ENCODE measurements at places on chromosomes 1 and 21.

DNA sequence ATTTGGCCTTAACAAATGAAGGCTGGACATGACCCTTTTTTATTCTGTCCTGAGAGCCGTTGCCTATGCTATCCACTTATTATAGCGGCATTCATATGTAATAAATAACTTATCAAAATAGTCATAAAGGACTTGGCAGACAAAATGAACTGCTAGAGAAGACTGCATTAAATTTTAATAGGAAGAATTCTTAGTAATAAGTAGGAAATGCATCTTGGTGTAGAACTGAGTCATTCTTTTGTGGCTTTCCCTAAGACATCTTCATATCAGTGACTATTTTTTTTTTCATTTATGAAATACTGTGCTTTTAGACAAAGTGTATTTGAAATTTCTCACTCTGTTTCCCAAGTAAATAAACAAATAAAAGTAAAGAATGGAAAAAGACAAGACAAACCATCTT, 45.6 kb downstream of the PBX1 start:
- H3K27ac ChIP-seq: no peak overlapping the region
- H3K27me3 ChIP-seq: no peaks in the 10 kb centered on the region
- no peaks in the 10 kb centered on the region for H3K36me3 ChIP-seq

- H3K4me3 ChIP-seq: no peak overlapping the region
- H3K27me3 ChIP-seq: no peaks in the 10 kb centered on the region
- DNase-seq: no peak
- H3K27ac ChIP-seq: no peak overlapping the region
- no peaks in the 10 kb centered on the region for H3K36me3 ChIP-seq
- no peaks in the 10 kb centered on the region for H3K4me1 ChIP-seq
Observed at GRCh38 chr1:56591909-56592308, 12.5 kb upstream of the PLPP3 start.

- no peaks in the 10 kb centered on the region for H3K4me1 ChIP-seq
- no peaks in the 10 kb centered on the region for H3K27me3 ChIP-seq
Observed at GRCh38 chr1:118136187-118136941, 48.7 kb downstream of the SPAG17 start.

DNA sequence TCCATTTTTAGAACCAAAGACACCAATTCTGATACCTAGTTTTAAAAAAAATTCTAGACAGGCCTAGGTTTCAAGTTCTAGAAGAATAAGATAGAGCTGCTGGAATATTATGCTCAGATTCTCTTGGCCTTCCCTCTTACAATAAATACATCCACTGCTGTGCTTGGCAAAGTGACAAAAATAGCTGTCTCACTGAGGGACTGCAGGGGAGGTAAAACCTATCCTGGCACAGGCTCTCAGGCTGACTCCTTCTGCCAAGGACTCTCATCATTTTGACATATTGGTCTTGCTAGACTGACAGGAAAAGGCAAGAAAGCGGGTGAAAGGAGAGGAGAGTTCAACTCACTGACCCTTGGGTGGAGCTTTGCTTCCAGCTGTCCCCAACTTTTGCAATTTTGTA, 197.0 kb upstream of the LHX8 start:
- H3K4me3 ChIP-seq: no peak overlapping the region
- no peaks in the 10 kb centered on the region for H3K36me3 ChIP-seq
- DNase-seq: peak; percentile 28
- no peaks in the 10 kb centered on the region for H3K4me1 ChIP-seq
- H3K27ac ChIP-seq: no peak overlapping the region

DNA sequence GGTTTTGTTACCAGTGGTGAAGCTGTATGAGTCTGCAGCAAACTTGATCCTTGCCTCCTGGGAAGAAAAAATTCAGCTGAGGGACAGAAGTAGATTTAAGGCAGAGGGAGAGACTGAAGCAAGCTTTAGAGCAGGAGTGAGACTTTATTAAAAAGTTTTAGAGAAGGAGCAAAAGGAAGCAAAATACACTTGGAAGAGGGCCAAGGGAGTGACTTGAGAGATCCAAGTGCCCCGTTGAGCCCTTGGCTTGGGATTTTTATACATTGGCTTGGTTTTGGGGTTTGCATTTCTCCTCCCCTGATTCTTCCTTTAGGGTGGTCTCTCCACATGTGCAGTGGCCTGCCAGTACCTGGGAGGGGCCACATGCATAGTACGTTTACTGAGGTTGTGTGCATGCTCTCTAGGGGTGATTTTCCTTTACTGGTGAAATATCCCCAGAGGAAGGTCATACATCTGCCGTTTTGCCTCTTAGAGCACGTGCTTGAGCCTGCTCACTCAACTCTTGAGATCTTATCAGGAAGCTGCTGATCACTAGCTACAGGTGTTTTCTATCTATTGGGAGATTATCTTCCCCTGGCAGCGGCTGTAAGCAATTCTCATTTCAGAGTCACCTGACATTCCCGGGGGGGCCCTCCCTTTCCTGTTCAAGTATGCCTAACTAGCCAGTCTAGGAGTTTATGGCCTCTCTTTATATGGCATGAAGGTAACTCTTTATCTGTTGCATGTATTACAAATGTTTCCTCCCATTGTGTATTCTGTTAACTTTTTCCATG, 20.3 kb downstream of the FASLG start:
- no peaks in the 10 kb centered on the region for H3K27me3 ChIP-seq
- no peaks in the 10 kb centered on the region for H3K4me1 ChIP-seq
- H3K36me3 ChIP-seq: no peaks in the 10 kb centered on the region
- H3K4me3 ChIP-seq: no peak overlapping the region
- H3K27ac ChIP-seq: no peak overlapping the region

DNA sequence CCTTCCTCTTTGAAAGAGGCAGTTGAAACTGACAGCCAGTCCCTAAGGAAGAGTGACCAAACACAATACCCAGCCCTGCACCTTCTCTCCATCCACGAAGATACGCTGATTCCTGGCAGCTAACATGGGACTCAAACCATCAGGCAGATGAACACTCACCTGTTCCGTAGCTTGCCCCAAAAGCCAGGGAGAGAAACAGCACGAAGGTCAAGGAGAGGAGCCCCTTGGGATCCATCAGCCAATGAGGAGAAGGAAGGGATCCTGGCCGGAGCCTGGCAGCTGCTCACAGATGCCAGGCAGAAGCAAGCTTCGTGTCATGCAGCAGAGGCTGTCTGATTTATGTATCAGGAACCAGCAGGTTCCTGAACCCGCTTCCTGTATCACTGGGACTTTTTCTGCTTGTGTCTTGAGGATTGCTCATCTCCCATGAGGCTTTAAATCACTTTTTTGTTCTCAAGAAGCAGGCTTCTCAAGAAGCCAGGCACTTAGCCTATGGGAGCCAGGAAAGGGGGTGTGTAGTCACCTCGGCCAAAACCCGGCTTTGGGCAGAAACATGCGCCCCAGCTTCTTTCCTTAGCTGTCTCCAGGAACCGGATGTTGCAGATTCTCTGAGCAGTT, at the start of gene SLAMF1:
Gene SLAMF1 (minus strand): TSS at position 334 of the 618 bp plus-strand sequence. CDS start 99 bp downstream, at position 235.
- H3K27me3 ChIP-seq: no peaks in the 10 kb centered on the region
- no peaks in the 10 kb centered on the region for H3K4me1 ChIP-seq
- no peak for DNase-seq
- H3K4me3 ChIP-seq: no peak within 1 kb of the TSS
- no peaks in the 10 kb centered on the region for H3K36me3 ChIP-seq
- no peak within 1 kb of the TSS for H3K27ac ChIP-seq

DNA sequence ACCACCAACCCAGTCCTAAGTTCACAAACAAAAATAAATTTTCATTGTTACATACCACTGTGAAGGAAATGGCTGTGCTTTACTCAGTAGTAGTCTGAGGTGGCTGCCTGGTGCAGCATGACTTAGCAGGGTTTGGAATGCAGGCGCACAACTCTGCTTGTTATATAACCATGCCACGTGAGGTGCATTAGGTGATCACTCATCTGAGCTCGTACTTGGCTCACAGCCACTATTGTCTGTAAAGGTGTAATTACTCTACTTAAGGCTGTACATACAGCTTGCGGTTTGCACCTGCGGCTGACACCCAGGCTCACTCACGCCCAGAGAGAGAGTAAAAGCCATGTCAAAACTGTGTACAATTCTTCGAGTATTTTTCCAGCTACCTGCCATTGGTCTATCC, 599.4 kb downstream of the LTN1 start:
- no peaks in the 10 kb centered on the region for H3K36me3 ChIP-seq
- no peak for DNase-seq
- H3K4me3 ChIP-seq: no peak overlapping the region
- no peaks in the 10 kb centered on the region for H3K27me3 ChIP-seq
- H3K27ac ChIP-seq: no peak overlapping the region

DNA sequence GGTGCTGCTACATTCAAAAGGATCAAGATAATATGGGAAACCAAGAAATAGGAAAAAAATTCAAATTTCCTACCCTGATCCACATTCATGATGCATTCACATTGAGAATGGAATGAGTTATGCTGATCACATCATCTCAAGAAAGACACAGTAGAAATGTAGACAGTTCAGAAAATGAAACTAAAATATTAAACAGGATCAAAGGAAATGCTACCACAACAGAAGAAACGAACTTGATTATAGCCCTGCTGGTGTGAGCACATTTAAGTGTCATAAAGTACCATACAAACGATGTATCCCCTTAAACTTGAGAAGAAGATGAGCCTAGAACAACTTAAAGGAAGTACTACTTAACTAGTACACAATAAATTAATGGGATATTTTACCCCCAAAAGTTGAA, 21.3 kb downstream of the SYDE2 start:
- H3K27ac ChIP-seq: no peak overlapping the region
- no peaks in the 10 kb centered on the region for H3K36me3 ChIP-seq
- no peaks in the 10 kb centered on the region for H3K27me3 ChIP-seq
- H3K4me1 ChIP-seq: no peaks in the 10 kb centered on the region
- no peak for DNase-seq

DNA sequence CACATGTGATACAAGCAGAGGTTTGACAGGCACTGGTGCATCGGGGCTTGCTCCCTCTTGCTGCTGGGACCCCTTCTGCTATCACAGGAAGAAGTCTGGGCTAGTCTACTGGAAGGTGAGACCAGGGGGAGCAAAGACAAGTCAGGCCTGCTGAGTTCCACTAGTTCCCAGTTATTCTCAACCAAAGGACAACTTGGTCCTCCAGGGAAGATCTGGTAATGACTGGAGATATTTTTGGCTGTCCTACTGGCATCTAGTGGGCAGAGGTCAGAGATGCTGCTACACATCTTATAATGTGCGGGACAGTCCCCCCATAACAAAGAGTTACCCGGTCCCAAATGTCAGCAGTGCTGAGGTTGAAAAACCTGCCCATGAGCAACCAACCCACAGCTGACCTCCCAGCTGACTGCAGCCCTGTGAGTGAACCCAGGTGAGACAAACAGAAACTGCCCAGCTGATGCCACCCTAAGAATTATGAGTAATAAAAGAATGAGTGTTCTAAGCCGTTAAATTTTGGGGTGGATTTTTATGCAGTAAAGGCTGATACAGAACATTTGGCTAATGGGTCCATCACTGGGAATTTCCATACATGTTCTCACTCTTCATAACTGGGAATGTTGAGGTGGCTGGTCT, 71.6 kb downstream of the NENF start:
- no peaks in the 10 kb centered on the region for H3K27me3 ChIP-seq
- H3K36me3 ChIP-seq: no peaks in the 10 kb centered on the region
- H3K4me3 ChIP-seq: no peak overlapping the region

- H3K4me1 ChIP-seq: peaks cover 15% of the 10 kb centered on the region
- H3K27me3 ChIP-seq: no peaks in the 10 kb centered on the region
- DNase-seq: no peak
- no peaks in the 10 kb centered on the region for H3K36me3 ChIP-seq
- H3K27ac ChIP-seq: peak overlapping the region; percentile 100
Observed at GRCh38 chr1:161398900-161399256, 31.2 kb upstream of the CFAP126 start.

DNA sequence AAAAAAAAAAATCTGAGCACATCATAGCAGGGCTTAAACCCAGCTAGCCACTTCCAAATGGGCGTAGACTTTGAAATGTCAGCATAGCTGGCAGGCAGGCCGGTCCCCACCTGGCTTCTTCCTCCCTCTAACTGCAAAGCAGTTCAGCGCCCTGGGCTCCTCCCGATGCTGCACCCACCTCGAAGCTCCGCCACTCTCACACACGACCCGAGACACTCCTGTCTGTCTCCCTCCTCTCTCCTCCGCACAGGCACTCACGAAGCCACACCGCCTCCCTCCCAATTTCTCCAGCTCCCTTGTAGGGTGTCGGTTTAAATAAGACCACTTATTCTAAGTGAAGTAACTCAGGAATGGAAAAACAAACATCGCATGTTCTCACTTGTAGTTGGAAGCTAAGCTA, 301.3 kb downstream of the NPHP4 start:
- DNase-seq: no peak
- no peaks in the 10 kb centered on the region for H3K36me3 ChIP-seq
- H3K4me1 ChIP-seq: peaks cover 24% of the 10 kb centered on the region

GRCh38 chr1:85339089-85339488, 62.7 kb upstream of the BCL10 start:
- DNase-seq: no peak
- H3K4me1 ChIP-seq: peaks cover under 1% of the 10 kb centered on the region
- H3K36me3 ChIP-seq: no peaks in the 10 kb centered on the region
- no peak overlapping the region for H3K4me3 ChIP-seq
- no peak overlapping the region for H3K27ac ChIP-seq

DNA sequence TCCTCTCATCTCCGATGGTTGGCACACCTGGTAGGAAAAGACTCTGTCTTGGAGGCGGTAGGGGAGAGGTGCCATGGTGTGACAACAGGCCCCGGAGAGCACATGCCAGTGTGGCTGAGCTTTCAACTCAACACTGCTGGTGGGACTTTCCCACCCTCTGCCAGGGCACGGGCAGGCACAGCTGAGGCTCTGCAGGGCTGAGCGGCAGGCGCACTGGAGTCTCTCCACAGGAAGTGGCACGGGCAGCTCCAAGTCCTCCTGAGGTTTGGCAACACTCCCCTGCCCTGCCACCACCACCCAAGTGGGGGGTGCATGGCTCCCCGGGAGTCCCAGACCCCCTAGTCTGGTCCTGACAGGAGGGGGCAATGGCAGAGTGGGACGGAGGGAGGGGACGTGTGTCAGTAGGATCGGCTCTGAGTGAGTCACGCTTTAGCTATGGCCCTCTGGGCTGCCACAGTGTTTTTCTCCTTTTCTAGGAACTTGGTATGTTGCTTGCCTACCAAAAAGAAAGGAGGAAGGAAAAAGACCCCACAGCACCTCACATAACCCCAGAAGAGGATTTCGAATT, 27.3 kb upstream of the EVA1B start:
- peak overlapping the region; percentile 74 for H3K27ac ChIP-seq
- no peaks in the 10 kb centered on the region for H3K27me3 ChIP-seq
- no peak overlapping the region for H3K4me3 ChIP-seq

DNA sequence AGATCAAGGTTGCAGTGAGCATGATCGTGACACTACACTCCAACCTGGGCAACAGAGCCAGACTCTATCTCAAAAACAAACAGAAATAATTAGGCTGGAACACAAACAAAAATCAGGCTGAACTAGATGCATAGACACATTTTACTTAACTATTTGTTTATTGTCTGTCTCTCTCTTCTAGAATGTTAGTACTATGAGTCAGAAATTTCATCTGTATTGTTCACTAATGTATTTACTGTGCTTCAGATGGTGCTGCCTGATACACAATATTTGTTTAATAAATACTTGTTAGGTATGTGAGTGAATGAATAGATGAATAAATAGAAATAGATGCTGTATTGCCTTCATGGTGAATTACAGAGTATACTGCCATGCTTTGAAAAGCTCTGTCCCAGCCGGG, 6.0 kb upstream of the LIN28A start:
- peaks cover 11% of the 10 kb centered on the region for H3K27me3 ChIP-seq
- no peaks in the 10 kb centered on the region for H3K36me3 ChIP-seq
- no peak overlapping the region for H3K27ac ChIP-seq
- no peak for DNase-seq
- H3K4me3 ChIP-seq: no peak overlapping the region
